ENCODE measurements at places on chromosomes 11 and 22.
A peak's percentile ranks its signal among the peaks of the same experiment; 100 is the strongest.

GRCh38 chr11:119332111-119332765, 2.1 kb upstream of the RNF26 start:
- DNase-seq, result no peak

- no peak for DNase-seq
Observed at GRCh38 chr11:569158-569885, 6.9 kb upstream of the PHRF1 start.

GRCh38 chr11:27028561-27028965, 12.1 kb upstream of the BBOX1 start:
- no peak for DNase-seq

- DNase-seq, result no peak
Observed at GRCh38 chr11:129996113-129996870, 6.3 kb downstream of the PRDM10 start.

DNA sequence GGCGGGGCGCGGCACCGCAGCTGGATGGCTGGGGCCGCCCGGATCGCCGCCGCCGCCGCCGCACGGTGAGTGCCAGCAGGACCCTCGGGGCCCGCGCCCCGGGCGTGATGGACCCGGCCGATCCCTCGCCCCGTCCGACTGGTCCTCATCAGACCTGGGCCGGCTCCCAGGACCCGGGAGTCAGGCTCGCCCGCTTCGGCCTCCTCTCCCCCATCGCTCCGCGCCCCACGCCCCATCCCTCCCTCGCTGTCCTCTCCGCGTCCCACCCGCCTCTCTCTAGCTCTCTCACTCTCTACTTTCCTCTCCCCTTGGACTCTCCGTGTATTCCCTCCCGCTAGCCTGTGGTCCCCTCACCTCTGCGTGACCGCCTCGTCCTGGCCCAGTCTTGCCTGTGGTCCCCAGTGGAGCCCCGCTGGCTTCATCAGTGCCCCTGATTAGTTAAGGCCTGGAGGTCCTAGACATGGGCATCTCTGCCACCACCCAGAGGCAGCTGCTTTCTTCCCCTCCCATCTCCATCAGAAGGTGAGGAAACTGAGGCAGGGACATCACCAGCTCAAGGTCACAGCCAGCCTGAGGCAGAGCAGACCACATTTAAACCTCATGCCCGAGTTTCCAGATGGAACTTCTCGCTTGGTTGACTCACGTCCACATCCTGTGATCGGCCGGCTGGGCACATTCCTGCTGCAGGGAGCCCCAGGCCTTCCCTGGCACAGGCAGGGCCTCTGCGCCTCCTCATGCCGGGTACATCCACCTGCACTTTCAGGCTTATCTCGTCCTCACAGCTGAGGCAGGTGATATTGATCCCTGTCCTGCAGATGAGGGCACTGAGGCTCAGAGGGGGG, 429 bp downstream of the SLC39A13 start:
- peak; percentile 65 for DNase-seq

GRCh38 chr22:48227341-48228018, 1465.0 kb downstream of the TBC1D22A start:
- no peak for DNase-seq

DNA sequence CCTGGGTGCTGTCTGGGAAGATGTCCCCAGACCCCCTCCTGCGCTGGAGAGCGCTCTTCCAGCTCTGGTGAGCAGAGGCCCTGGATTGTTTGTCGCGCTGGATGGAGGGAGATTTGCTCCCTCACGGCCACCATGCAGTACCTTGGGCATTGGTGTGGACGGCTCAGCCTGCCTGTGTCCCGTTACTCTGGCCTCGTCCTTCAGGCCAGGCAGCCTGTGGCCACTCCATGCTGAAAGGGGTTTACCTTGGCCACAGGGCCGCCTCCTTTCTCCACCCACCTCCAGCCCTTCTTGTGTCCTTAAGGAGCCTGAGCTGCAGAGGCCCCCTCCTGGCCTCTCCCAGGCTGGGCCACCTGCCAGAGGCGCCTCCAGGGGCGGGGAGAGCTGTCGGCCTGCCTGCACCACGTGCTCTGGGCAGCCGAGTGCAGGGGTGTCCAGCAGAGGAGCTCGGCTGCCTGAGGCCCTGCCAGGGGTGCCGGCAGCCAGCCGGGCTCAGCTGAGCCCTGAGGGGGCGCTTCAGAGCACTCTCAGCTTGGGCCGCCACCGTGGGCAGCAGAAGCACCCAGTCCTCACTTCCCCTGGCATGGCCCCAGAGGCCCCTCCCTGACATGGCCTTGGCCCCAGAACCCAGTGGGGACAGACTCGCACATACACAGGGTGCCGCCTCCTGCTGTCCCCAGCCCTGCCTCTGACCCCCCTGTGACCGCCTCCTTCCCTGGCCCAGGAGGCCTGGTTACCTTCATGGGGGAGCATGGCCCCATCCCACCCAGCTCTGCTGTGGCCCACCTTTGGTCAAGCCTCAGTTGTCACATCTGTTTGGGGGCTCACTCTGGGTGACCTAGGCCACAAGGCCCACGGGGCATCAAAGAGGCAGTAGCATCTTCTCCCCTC, 3.4 kb downstream of the CCND1 start:
- peak; percentile 53 for DNase-seq

- no peak for DNase-seq
Observed at GRCh38 chr11:31509051-31509428, 382 bp downstream of the IMMP1L start.

GRCh38 chr22:31490496-31490925, 869 bp upstream of the EIF4ENIF1 start:
- DNase-seq, result peak; percentile 74

DNA sequence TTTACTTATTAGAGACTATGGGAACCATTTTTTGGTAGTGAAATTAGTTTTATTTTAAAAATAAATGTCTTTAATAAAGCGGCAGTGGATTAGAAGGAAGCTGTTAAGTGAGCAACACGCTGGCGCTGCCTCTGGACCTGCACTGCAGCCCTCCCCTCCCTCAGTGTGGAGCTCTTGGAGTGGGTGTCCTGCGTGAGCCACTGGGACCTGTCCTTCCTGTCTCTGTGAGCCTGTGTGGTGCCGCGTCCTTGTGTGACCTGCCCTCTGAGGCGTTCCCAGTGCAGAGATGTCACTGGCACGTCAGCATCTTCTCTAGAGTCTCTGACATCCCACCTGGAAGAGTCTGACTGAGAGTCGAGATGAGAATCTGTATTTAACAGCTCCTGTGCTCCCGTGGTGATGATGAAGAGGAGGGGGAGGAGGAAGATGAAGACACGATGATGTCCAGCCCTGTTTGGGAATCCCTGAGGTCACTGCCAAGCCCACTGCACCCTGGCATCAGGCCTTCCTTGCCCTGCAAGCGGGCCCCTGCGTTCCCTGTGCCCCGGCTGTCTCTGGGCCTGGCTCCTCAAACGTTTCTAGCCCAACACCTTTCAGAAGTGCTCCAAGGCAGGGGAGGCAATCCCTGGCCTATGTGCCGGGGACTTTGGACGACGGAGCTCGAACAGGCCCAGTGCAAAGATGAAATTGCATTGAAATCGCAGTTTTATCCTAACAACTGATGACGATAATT, 271.8 kb downstream of the TBC1D22A start:
- DNase-seq, result no peak

GRCh38 chr11:87324817-87325489, 287.2 kb downstream of the TMEM135 start:
- DNase-seq, result no peak

GRCh38 chr22:26835929-26836528, 178.6 kb downstream of the MIAT start:
- peak; percentile 20 for DNase-seq
